NAMALWA (cell line): ENCODE measurements at places on chromosomes 2 and 18.

DNA sequence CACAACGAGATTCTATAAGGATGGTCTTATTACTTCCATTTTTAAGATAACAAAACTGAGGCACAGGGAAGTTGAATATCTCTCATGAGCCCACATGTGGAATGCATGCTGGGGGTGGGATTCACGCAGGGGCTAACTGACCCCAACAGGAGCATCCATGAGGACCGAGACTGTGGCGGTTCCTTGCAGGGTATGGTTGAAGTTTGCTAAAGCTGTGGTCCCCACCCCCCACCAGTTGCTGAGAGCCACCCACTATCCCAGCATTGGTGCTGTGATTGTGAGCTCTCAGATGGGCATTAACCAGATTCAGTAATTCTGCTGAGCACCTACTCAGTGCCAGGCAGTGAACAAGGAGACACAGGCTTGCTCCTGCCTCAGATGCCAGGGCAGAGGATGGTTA, 116.0 kb upstream of the TEX51 start:
- DNase-seq = no peak

DNA sequence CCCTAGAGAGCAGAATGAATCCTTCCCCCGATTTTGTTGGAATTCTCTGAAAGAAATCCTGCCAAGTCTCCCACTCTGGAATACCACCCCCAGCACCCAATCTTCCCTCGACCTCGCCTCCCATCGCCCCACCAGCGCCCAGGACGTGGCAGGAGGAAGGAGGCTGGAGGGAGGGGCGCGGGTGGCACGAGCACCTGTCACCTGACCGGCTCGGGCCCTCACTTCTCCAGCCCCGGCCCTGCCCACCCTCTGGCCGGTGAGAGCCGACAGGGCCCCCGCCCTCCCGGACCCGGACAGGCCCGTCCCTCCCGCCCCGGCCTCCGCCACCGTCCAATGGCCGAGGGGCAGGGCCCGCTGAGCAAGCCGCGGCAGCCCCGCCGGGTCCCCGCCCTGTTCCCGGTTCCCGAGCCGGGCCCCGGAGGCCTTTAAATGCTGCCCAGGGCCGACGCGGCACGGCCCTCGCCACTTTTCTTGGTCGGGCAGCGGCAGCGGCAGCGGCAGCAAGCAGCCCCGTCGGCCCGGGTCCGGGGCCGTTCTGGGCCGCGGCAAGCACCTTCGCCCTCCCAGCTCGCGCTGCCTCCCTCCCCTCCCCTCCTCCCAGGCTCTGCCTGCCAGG, at the start of gene LGALSL:
Gene LGALSL, plus strand, starts transcription at position 393 of the 616 bp plus-strand sequence. CDS start 384 bp downstream, outside the sequence.
- peak; percentile 62 for DNase-seq

- DNase-seq = no peak
Measured at GRCh38 chr2:199409759-199410529, 47.8 kb downstream of the SATB2 start.

GRCh38 chr2:19854596-19855541, 46.9 kb downstream of the TTC32 start:
- DNase-seq = no peak

- no peak for DNase-seq
Measured at GRCh38 chr2:20456116-20456571, 9.3 kb downstream of the RHOB start.

- peak; percentile 15 for DNase-seq
Measured at GRCh38 chr18:8661754-8662559, 43.4 kb upstream of the MTCL1 start.

DNA sequence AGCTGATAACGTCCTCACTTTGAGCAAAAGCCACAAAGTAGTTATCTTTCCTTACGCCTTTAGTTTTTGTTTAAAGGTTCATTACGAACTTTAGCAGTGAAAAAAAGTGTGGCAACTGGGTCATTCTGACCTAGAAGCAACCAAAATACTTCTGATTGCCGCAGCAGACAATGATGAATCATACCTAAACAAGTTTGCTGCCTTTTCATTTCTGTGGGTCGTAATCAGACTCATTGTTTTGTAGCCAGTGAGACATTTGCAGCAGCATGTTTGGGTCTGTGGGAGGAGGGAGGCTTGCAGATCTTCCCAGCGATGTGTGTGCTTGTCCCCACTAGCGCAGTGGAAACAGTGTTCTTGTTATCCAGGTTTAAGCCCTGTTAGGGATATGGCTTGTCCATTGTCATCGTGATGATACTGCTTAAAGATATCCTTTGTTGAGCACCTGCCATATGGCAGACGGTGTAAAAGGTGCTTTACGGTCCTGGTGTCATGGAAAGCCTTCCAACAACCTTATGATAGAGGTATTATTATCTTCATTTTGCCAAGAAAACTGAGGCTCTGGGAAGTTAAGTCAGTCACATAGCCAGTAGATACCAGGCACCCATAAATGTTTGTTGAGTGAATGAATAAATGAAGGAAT, 1.3 kb upstream of the GREB1 start:
- no peak for DNase-seq

DNA sequence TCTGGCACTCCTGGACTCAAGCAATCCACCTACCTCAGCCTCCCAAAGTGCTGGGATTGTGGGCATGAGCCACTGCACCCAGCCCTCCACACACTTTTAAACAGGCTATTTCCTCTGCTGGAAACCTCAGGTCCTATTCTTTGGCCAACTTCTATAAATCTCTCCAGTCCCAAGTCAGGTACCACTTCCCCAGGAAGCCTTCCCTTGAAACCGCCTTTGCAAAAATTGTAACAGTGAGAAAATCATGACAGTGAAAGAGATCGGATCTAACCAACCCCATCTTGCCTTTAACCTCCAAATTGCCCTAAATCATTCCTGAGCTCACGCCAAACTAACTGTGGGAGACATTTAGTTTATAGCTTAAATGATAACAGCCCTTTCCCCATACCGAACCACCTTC, 67.3 kb upstream of the CABLES1 start:
- no peak for DNase-seq

- DNase-seq = no peak
Measured at GRCh38 chr2:1628893-1629292, 115.4 kb downstream of the PXDN start.
